GM13977 (cell line): ENCODE measurements at places on chromosomes 2 and 18.

- DNase-seq = no peak
Observed at GRCh38 chr18:551404-552061, 28.6 kb upstream of the CETN1 start.

DNA sequence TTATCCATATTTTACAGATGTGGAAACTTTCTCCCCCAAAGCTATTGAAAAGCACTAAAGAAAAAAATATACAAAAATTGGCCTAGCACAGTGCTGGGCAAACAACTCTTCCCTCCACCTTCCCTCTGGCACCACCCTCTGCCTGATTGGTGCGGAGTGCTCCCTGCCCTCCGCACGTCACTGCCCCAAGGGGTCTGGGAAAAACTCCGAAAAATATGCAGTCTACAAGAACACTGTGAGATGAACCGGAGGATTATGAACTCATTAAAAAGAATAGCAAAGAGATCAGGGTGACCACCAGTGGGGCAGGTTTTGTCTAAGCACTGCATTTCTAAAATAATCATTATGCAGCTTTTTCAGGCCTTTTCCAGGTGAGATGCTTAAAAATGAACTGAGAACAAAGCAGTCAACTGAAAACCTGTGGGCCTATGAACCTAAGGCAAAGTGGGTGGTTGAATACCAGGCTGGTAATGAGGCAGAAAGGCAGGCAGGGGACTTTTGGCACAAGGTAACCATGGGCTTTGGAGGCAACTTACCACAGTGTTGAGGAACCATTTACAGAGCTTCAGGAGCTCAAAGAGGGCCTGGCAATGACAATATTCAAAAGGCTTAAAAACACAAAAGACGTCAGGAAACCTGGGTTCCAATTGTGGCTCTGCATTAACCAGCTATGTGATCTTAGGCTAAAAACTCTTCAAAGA is 57.5 kb downstream of the AAK1 start:
- no peak for DNase-seq

- DNase-seq = peak; percentile 64
Observed at GRCh38 chr2:60992985-60993392, 24.5 kb upstream of the PEX13 start.

DNA sequence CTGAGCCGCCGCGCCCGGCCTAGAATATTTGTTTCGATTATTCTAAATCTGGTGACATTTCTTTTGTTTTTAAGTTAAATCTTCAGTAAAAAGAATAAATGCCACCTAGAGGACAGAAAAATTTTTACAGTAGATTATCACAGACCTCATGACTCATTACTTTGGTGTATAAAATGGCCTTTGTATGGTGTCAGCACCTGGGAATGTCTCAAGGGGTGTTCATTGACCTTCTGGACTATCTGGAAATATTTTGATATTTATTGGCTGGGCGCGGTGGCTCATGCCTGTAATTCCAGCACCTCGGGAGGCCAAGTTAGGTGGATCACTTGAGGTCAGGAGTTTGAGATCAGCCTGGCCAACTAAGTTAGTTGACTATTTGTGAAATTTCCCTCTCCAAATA is 30.3 kb upstream of the SLC30A6 start:
- peak; percentile 31 for DNase-seq

GRCh38 chr2:216424274-216424673 is 12.0 kb downstream of the SMARCAL1 start:
- DNase-seq = no peak

DNA sequence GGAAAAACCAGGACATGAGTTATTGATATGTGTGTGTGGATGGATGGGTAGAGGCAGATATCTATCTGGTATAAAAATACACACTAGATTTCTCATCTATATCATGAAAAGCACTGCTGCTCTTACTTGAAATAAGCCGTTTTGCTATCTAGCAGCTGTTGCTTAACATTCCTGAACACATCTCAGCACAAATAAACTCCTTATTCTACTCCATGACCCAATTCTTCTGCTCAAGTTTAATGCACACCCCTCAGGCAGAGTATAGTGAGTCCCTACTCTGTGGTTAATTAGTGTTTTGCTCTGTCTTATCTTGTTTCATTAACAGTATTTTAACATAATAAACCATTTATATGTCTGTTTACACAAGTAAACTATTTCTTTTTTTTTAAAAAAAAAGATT is 134.2 kb downstream of the CBLN2 start:
- no peak for DNase-seq

GRCh38 chr2:11940121-11940743 is 193.8 kb downstream of the LPIN1 start:
- no peak for DNase-seq

DNA sequence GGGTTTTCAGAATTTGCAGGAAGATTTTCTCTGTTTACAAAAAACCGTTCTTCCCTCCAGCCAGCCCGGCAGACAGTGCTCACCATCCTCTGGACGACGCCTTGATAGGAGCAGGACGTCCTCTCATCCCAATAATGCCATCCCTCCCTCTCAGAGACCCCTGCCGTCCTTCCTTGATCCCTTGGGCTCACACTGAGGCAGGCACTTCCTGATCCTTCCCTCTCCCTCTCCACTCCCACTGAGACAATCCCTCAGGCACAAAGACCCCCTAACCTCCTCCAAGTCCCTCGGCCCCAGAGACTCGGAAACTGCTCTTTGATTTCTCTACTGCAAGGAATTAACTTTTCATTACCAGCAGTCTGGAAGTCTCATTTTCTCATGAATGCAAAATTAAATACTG is 42.5 kb downstream of the PAX3 start:
- DNase-seq = no peak

GRCh38 chr18:76547296-76547695 is 52.3 kb upstream of the ZNF516 start:
- DNase-seq = no peak

DNA sequence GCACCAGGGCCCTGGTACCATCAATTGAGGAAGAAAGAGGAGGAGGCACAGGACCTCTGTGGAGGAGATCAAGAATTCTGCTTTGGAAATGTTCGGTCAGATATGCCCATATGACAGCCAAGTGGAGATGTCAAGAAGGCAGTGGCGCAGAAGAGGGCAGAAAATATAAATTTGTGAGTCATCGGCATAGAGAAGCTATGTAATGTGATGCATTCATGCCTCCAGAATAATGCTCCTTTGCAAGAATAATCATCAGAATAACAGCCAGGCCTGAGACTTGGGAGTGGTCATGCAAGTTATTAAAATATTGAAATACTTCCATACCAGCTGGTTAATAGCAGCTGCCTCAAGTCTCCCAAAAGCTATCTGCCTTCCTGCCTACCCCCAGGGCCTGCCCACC is 32.1 kb upstream of the SCG2 start:
- no peak for DNase-seq

GRCh38 chr18:64017870-64018269 is 48.0 kb downstream of the SERPINB8 start:
- DNase-seq = peak; percentile 38
